ENCODE measurements at places on chromosomes 13 and 19.

DNA sequence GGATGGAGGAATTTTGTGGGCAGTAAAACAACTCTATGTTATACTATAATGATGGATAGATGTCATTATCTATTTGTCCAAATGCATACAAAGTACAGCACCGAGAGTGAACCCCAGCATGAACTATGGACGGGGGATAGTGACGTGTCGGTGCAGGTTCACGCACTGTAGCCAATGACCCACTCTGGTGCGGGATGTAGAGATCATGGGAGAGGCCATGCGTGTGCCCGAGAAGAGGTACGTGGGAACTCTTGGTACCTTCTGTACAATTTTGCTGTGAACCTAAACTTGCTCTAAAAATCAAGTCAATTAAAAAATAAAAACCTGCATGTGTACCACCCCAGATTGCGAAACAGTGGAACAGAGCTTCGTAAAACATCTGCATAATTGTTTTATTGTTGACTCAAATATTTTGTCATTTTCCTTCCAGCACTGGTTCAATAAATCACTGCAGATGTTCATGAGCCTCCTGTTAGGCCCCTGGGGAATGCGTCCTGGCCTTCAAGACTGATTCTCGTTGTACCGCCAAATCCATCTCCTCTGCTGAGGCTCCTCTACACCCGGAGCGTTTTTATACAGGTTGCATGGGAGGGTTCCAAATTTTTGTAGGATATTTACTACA, 30.9 kb downstream of the COL4A1 start:
- DNase-seq = no peak

DNA sequence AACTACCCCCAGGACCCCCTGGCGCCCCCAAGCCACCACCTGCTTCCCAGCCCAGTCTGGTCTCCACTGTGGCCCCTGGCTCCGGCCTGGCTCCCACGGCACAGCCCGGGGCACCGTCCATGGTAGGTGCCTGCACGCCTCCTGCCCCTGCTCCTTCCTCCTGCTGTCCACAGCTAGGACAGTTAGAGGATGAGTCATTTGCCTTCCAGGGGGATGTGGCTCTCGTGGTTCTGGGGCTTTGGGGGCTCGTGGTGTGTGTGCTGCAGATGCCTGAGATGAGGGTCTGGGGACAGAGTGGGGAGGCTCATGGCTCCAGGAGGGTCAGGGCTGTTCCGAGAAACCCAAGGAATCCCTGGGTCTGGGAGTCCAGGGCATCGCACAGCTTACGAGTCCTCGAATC, 12.7 kb downstream of the MED25 start:
- no peak for DNase-seq

- no peak for DNase-seq
These were observed 15.4 kb upstream of the CLN5 start for GRCh38 chr13:76976490-76976889.

DNA sequence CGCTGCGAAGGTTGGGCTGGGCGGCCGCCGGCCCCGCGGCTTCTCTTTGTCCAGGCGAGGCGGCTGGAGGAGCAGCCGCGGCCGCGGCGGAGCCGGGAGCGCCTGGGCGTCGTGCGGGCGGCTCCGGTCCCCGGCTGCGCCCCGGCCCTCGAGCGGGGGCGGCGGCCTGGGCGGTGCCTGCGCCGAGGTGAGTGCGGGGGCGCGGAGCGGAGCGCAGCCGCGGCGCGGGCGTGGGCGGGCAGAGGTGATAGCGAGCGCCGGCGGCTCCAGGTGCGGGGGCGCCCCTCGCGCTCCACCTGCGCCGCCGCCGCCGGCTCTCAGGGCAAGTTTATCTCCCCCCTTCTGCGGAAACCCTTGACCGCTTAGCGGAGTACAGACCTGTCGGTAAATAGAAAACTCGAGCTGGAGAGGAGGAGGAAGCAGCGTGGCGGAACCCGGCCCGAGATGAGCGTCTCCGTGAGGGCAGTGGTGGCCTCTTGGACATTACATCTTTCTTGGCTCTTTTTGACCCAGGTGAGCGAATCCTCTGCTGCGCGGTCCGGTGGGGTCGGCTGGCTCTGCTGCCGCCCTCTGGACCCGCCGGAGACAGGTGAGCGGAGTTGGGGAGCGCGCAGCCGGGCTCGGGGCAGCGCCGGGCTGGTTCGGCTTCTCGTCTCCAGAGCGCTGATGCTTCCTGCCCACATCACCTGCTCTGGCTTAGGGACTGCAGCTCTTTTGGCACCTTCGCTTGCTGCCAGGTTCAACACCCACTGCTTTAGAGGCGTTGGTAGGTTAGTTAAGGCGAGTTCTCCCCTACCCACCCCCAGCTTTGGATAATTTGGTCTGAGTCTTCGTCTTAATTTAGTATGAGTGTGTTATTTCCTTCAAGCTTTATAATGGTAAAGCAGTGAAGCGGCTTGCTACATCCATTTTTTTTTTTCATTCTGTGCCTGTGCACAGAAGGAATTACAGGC, at the start of gene MTUS2:
Gene MTUS2, plus strand, starts transcription at position 241 of the 953 bp plus-strand sequence.
- DNase-seq = peak; percentile 42

GRCh38 chr19:55690109-55690768, 15.2 kb downstream of the EPN1 start:
- DNase-seq = no peak

DNA sequence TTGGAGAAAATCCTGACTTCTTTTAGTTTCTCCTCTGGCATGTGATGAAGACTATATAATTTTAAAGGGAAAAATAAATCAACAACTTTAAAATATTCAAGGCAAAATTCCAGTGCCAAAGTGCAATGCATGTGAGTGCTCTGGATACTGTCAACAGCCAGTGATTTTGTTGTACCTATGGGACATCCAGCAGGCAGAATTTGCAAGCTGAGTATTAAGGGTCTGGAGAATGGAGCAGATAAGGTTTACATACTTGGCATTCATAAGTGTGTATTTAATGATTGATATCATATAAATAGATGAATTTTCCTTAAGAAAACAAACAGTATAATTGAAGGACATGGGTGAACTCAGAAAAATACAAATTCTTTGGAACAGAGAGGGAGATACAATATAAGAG, 703.4 kb downstream of the GPC5 start:
- DNase-seq = no peak
